Adipose tissue (tissue), 3 donors: ENCODE measurements at places on chromosomes 12 and 14. TPM values are rescaled to one million over a fixed set of nuclear protein-coding genes. Genes with fewer than 3 reads are reported as not detected.

Gene ANG
- 71.9 TPM for polyA plus RNA-seq

Gene FIGNL2
- polyA plus RNA-seq = 0.30 TPM

Gene A2M
- polyA plus RNA-seq = 41.6 TPM

Gene SLC10A1
- polyA plus RNA-seq = not detected

Gene CISTR
- not detected for polyA plus RNA-seq

Gene PRR4
- 5.5 TPM for polyA plus RNA-seq

Gene ENDOU
- 0.14 TPM for polyA plus RNA-seq

Gene COQ6
- 28.8 TPM for polyA plus RNA-seq

Gene TMCC3
- polyA plus RNA-seq = 1.9 TPM

Gene CLEC2B
- 1.5 TPM for polyA plus RNA-seq

Gene CD69
- polyA plus RNA-seq = 1.2 TPM
